ENCODE measurements at places on chromosomes 1 and 21.

- no peak for DNase-seq
Observed at GRCh38 chr1:153646672-153647345, 11.7 kb upstream of the SNAPIN start.

- DNase-seq: no peak
Observed at GRCh38 chr1:84759756-84760155, 69.5 kb upstream of the SSX2IP start.

DNA sequence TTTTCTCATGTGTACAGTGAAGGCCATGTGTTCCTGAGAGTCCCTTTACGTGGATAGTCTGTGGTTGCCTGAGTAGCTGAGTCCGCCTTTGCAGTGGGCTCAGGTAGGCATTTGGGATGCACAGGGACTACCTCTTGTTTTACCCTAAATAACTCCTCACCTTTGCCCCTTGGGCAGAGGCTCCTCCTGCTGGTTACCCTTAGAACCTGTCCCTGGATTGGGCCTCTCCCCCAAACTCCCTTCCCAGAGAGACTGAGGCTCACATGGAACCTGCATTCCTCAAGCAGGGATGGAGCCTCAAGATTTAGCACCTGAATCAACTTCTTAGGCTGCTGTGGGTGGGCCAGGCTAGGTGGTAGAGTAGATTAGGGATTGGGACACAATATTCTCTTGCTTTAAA lies 111.7 kb downstream of the FOXD2 start:
- DNase-seq: no peak

DNA sequence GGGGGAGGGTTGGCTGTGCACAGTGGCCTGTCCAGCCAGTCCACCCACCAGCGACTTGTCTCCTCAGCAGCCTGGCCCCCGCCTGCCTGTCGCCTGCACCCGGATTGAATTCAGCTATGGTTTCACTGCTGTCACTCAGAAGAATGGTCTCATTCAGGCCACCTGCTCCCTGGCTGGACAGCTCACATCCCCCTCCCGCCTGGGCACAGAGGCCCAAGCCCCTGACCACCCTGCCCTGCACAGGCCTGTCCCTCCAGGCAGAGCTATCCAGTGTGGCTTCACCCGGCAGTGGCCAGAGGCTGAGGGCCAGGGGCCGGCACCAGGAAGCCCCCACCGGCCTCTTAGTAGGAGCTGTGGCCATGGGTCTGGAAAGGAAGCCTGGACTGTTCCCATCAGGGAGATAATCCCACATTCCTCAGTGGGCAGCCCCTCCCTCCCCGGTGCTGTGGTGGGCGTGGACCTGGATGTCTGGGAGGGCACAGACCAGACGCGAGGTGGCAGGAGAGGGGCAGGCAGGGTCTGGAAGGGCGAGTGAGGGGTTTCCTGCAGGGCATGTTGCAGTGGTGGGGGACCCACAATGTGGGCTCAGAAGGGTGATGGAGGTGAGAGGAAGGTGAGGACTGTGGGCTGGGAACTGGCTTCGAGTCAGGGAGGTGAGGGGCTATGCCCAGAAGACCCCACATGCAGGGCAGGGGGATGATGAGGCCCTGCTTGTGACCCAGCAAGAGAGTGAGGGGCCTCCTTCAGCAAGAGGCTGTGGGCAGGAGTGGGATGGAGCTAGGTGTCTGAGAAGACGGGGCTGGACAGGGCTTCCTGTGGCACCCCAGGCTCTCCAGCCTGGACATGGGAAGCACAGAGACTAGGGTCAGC lies 30.4 kb downstream of the WNT9A start:
- no peak for DNase-seq

DNA sequence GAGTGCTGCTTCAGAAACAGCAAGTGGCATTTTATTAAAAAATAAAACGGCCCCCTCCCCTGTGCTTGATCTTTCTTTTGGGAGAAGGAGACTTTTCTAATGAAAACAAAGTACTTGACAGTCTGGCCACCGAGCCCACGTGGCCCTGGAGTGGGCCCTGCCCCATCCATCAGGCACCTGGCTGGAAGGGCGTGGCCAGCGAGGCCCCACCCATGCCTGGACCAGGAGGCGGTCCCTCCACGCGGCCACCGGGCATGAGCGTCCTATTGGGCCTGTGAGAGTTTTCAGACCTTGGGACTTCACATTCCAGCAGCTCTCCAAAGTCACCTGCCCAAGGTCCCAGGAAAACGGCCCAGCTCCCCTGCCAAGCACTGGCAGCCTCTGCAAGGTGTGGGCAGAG lies 144.7 kb downstream of the CASZ1 start:
- no peak for DNase-seq

DNA sequence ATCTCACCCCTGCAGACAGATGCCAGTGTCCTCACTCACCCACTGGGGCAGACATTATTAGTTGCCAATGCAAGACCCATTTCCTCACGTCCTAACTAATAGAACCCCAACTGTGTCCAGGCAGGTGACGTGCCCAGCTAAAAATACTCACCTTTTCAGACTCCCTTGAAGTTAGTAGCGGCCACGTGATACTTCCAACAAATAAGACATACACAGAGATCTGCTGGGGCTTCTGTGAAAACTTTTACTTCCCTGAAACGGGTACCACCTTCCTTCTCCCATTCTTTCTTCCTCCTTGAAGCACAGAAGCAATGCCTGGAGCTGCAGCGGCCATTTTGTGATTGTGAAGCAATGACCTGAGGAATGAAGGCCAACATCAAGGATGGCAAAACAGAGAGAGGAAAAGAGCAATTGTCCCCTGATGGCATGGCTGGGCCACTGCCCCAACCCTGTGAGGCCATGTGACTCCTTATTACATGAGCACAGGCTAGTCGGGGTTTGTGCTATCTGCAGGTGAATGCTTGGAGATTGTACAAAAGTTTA lies 74.4 kb upstream of the TMPRSS2 start:
- no peak for DNase-seq

GRCh38 chr1:12343823-12344487 lies 114.1 kb downstream of the VPS13D start:
- no peak for DNase-seq

Data from NCI-H460 (cell line).